NCI-H1694 (cell line): ENCODE measurements at places on chromosomes 12 and 14.
A peak's percentile ranks its signal among the peaks of the same experiment; 100 is the strongest.

DNA sequence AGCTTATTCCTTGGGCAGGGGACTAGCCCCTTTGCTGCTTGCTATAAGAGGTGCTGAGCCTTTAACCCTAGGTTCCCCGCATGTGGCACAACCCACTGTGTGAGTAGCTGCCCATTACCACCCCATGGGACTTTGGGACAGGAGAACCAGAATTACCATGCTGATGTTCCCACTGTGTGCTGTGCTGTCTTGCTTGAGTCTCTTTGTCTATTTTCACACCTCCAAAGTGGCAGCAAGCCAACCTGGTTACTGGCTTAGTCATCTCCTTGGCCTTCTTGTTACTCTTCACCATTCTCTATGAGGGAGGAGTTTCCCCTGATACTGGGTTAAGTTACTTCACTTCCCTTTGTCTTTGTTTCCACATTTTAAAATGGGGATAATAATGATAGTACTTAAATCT, 73.4 kb upstream of the ETV6 start:
- no peak for DNase-seq

DNA sequence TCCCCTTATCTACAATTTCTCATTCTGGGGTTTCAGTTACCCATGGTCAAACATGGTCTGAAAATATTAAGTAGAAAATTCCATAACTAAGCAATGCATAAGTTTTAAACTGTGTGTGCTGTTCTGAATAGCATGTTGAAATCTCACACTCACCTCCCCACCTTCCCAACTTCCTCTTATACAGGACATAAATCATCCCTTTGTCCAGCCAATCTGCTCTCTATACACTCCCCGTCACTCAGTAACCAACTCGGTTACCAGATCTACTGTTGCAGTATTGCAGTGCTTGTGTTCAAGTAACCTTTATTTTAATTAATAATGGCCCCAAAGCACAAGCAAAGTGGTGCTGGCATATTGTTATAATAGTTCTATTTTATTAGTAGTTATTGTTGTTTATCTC, 420.5 kb downstream of the GXYLT1 start:
- no peak for DNase-seq

GRCh38 chr12:52907092-52907810, 2.4 kb upstream of the KRT8 start:
- DNase-seq, result no peak

DNA sequence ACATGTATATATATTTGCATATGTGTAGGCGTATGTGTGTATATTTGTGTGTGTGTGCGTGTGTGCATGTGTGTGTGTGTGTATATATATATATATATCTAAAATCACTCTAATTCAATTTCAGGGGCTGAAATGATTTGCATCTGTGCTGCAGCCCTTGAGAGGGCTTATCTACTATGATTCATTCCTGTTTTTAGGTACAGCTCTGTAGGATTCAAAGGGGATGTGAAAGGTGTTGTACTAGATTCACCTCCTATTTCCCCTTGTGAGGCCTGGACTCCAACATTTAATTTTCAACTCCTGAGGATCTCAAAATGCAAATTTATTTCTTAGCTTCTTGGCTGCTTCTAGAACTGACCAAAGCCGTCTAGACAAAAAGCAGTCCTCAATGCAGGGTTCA, 11.1 kb downstream of the ERP27 start:
- DNase-seq, result no peak

DNA sequence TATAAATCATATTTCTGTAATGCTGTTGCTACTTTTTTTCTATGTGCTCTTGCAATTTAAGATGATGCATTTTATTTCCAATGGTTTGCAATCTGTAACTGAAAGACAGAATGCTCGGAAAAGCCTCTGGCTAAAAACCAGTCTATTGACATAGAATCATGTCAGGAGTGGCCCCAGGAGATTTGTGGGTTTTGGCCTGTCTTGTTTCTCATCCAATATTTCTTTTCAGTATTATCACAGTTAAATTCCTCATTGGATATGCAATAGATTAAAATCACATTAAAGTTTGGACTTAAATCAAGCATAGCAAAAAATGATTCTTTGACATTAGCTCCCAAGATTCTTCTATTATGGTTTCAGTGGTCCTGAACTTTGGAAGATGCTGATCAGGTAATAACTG, 19.1 kb upstream of the SLC38A2 start:
- no peak for DNase-seq

GRCh38 chr12:52061470-52062166, 8.2 kb upstream of the ATG101 start:
- DNase-seq, result no peak

GRCh38 chr14:97299661-97300060, 502.5 kb downstream of the VRK1 start:
- DNase-seq, result no peak

DNA sequence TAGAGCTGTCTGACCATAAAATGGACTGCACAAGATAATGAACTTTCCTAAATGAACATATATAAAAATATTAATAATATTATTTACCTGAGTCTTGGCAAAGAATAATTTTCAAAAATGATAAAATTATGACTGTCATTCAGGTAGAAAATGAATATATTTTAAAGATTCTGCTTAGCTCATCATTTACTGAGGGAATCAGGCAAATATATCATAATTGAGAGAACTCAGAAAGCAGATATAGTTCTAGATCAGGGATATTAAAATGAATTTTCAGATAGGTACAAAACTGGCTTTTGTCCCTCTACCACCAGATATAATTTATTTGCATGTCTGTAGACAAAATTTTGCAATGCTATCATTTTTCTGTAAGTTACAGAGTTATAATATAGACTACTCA, 86.1 kb upstream of the CPM start:
- no peak for DNase-seq

DNA sequence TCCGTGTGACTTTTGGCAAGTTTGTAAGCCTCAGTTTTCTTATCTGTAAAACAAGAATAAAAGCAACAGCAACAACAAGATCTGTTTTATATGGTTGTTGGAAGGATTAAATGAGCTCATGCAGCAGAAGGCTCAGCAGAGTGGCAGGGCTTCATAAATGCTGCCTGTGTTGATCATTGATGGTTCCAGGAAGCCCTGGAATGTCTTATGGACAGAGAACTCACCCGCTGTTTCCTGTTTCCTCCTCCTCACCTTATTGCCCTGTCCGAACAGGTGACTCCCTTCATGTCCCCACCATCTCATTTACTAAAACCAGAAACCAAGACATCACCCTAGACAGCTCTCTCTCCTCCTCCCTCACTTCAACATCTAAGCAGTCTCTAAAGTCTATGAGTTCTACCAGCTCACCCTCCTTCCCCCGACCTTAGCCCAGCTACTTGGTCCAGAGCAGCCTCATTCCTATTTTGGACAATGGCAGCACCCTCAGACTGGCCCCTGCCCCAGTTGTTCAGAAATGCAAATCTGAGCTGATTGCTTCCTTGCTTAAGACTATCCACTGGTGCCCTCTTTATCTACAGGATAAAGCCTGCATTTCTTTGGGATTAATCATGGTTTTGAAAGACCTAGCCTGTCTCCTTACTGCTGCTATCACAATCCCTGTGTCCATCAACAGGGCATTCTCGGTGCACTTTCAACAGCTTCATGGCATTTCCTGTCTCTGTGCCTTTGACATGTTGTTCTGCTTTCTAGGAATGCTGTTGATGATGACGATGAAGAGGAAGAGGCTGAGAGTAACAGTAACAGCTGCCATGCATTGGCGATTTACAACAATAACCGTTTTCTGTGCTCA, 21.4 kb upstream of the GSG1 start:
- DNase-seq, result no peak

- no peak for DNase-seq
These were observed 8.1 kb upstream of the TEX22 start for GRCh38 chr14:105389976-105390848.

GRCh38 chr12:81502912-81503695, 256.0 kb downstream of the PPFIA2 start:
- DNase-seq, result no peak

DNA sequence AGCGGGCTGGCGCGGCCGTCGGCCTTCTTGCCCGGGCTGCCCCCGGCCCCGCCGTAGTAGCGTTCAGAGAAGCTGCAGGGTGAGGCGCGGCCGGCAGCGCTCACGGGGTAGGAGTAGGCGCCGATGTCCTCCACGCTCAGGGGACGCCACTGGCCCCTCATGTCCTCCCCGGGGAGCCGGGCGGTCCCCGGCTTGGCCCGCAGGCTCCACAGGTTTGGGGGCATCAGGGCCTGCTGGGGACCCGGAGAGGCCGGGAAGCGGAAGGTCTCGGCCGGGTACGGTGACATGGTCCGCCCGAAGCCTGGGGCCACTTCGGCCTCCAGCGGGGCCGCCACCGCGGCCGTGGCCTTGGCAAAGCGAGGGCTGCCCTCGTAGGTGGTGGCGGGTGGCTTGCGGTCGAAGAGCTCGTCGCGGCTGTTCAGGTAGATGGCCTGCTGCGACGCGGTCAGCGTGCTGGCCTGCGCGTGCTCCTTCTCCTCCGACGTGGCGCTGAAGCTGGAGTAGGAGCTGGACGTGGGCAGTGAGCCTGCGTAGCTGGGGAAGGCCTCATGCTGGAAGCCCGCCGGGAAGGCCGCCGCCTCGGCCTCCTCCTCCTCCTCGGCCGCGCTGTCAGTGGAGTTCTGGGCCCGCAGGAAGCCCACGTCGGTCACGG, 48.7 kb downstream of the BEGAIN start:
- no peak for DNase-seq

- DNase-seq, result no peak
These were observed 73.4 kb downstream of the CLIP1 start for GRCh38 chr12:122349078-122349477.

- no peak for DNase-seq
These were observed 43.0 kb downstream of the RASSF8 start for GRCh38 chr12:26001530-26001929.

- no peak for DNase-seq
These were observed 20.1 kb downstream of the TSPAN9 start for GRCh38 chr12:3097186-3097804.

DNA sequence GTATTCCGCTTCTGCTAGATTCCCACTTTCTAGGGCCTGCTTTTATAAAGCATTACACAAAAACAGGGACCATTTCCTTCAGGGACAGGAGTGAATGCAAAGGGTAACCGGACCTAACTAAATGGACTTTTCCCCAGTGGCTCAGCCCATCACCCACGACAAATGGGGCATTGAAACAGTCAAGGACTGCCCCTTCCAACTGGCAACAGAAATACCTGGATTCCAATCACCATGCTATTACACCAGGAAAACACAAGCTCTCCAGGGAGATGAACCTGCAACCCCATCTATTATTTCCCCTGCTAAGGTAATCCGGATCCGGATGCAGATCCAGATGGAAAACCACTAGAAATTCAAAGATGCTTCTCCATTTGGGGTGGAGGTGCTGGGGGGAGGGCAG, 1.0 kb downstream of the MPHOSPH9 start:
- no peak for DNase-seq

- peak; percentile 10 for DNase-seq
These were observed 1.1 kb downstream of the CNTN1 start for GRCh38 chr12:40693207-40693821.

DNA sequence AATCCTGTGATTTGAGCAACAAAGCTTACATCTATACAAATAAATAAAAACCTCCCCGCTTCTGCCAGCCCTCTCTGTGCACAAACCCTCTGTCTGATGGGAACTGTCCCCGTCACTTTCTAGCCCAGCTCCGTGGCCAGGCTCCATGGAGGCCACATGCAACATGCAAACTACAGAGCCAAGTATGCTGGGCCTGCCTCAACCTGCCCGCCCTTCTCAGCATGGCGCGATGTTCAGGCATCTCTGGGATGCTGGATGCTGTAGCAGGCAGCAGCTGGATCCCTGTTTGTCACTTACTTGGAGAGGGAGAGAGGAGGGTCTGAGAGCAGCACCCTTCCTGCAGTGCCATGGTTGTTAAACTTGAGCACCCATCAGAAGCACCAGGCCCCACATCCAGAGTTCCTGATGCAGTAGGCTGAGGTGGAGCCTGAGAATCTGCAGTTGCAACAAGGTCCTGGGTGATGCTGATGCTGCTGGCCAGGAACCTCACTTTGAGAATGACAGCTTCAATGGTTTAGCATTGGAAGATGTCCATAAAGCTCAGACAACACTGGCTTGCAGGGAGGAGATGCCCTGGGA, 32.4 kb downstream of the CLMN start:
- DNase-seq, result peak; percentile 90

GRCh38 chr14:75155169-75155568, 21.2 kb downstream of the TMED10 start:
- no peak for DNase-seq

DNA sequence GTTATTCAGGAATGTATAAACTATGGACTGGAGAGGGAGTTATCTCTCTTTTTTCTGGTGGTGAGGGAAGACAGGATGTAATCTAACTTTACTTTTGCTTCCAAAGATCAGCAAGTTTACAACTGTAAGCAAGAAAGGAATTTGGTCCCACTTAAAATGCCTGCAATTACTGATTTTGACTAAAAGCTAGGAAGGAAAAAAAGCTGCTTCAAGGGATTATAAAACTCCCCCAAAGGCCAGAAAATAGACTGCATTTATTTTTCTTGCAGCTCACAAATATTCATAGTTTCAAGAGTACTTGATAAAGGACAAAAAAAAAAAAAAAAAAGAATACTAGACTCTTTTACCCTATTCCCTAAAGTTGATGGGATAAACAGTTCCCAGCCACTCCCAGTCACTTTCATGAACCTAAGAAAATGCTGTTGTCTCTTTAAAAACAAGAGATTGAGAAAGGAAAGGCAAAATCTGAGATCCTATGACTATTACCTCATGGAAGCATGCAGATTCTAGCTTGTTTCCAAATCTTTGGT, 128.7 kb upstream of the BMP4 start:
- DNase-seq, result no peak

- DNase-seq, result no peak
These were observed 16.4 kb upstream of the VWF start for GRCh38 chr12:6140651-6141447.

DNA sequence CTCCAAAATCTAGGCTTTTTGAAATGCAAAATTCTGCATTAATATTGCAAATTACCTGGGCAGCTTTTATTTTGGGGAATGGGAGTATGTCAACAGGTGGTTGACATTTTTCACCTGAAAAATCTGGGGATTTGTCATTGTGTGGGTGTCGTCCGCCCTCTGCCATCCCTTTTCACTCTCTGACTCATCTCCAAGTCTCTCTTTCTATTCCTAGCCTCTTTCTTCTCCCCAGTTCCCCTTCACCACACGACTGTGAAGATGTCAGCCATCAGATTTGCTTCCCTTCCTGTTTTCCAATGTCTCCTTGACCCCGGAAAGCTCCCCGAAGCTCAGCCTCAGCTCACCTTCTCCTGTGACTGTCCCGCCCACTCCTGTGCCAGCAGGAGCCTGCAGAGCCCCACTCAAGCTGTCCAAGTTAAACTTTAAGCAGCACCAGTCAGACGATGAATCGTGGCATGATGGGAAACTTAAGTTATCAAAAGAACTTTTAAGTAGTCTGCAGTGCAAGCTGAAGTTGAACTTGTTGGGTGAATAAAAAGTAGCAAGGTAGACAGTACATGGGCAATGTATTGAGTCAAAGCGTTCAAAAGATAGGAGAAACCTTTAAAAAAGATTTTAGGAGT, 590.2 kb downstream of the VRK1 start:
- no peak for DNase-seq

- DNase-seq, result no peak
These were observed 10.9 kb upstream of the IL26 start for GRCh38 chr12:68236421-68237059.

- no peak for DNase-seq
These were observed 174.9 kb upstream of the FAR2 start for GRCh38 chr12:28974166-28974565.
